ENCODE measurements at places on chromosomes 5 and 9.

DNA sequence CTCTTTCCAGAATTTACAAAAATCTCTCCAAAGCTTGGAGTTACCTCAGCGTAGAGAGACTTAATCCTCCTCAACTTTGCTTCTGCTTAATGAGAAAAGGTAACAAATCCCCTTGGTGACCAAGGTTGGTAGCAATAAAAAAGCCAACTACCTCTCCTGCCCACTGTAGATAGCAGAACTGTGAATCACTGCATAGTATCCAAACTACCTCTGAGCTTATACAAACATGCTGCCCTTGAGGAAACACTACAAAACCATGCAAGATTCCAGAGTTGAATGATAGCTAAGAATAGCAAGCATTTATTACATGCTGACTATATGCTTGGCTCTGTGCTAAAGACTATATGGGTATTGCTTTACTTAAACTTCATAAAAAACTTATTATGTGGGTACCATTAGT is 2.8 kb upstream of the ADAMTS12 start:
- DNase-seq: no peak

- DNase-seq: no peak
Measured at GRCh38 chr9:7432989-7433388, 366.6 kb downstream of the DMAC1 start.

GRCh38 chr5:154520861-154521453 is 42.9 kb upstream of the HAND1 start:
- no peak for DNase-seq

GRCh38 chr5:109656829-109657228 is 32.9 kb upstream of the MAN2A1 start:
- DNase-seq: peak; percentile 14

DNA sequence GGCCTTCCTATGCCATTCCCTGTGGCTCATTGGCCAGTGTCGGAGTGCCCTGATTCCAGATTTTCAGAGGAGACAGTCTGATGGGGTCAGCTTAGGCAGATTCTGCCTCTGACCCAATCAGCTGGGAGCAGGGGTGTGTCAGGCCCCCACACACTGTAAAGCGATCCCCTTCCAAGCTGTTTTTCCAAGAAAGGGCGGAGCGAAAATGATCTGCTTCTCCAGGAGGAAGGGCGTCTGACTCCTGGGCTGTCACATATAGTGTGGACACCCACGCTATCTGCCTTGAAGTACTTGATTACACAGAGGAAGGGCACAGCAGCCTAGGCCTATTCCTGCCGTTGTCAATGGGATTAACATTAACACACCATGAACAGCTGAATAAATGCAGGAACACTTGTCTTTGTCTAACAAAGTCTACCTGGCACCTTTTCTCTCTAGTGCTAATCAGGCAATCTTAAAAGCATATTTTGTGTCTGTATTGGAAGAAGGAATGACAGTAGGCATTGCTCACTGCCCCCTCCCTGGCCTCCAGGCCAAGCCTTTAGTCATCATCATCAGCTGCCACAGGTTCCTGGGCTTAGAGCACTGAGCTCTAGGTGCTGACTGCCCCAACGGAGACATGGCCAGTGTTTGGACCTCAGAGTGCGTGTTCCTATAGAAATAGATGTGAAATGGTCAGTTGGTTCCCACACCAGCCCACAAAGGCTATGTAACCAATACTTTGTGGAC is 218.7 kb downstream of the MELK start:
- no peak for DNase-seq

DNA sequence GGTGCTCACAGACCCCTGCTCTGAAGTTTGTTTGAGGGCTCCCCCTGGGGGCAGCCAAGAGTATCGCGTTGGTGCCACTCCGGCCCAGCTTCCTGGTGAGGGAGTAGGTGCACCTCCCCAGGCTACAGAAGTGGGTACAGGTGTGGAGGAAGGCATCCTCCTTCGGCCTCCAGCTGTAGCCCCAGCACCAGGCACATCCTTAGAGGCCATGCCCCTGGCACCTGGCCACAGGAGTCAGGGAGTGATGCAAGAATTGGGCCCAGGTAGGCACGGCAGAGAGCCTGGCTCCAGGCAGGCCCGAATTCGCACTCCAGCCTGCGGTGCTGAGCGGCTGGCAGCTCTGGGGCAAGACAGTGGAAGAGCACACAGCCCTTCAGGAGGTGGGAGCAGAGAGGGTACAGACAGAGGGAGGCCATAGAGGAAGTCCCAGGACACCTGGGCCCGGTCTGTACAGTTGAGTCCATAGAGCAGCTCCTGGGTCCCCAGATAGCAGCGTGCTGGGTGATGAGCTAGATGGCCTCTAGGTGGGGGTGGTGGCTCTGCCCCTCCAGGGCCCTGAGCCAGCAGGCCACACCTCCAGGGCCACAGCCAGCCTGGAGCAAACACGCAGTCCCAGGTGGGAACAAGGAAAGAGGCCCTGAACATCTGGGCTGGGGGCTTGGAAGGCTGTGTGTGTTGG is 2.4 kb downstream of the SAPCD2 start:
- no peak for DNase-seq

GRCh38 chr9:134011401-134011800 is 13.9 kb upstream of the BRD3OS start:
- no peak for DNase-seq

- DNase-seq: no peak
Measured at GRCh38 chr5:135395451-135395850, 3.6 kb downstream of the MACROH2A1 start.

- no peak for DNase-seq
Measured at GRCh38 chr5:143440448-143441115, 37.1 kb upstream of the NR3C1 start.

GRCh38 chr9:12689233-12689632 is 4.0 kb upstream of the TYRP1 start:
- no peak for DNase-seq

DNA sequence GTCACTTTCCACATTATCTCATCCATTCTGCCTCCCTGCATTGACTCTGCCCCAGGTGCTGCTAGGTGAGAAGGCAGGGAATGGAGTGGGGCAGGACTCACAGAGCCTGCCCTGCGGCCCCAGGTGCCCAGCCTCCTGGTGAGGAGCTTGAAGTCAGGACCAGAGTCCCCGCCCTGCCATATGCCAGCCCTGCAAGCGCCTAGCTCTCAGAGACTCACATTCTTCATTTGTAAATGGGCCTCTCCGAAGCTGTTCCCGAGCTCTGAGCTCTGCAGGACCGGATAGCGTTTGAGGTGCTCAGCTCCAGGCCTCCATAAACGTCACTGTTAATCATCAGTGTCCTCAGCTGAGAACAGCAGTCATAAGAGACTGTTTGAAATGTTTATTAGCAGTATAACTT is 75.1 kb upstream of the STXBP1 start:
- no peak for DNase-seq

GRCh38 chr9:135577256-135577655 is 15.7 kb downstream of the PAEP start:
- no peak for DNase-seq

- no peak for DNase-seq
Measured at GRCh38 chr5:68224509-68225187, 9.1 kb downstream of the PIK3R1 start.

DNA sequence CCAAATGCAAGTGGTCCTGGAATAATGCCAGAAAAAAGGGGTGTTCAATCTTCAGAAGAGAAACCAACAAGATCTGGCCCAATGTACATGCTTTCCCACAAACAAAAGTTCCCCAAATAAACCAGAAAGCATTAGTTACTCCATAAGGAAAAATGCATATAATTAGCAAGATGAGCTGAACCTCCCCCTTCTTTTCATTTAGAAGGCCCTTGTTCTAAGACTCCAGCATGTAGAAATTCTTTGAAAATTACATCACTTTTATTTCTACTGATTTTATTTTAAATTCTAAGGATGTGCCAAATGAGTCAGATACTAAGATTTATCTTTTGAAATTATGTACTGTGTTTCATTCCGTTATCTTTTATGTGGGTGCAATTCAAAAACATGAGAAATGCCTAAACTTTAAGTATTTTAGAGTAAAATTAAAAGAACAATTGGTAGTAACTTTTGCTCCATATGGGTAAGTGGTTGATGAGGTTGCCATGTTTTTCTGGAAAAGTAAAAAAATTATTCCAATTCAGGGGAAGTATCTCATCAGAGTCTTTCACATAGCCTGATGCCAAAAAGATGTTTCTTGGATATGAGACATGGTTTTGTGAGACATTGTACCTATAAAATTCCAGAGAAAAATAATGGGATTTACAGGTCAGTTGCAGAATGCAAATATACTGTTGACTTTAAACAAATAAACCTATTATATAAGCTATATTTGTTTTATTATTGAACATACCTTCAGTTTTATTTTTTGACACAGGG is 106.5 kb upstream of the CCDC112 start:
- no peak for DNase-seq

DNA sequence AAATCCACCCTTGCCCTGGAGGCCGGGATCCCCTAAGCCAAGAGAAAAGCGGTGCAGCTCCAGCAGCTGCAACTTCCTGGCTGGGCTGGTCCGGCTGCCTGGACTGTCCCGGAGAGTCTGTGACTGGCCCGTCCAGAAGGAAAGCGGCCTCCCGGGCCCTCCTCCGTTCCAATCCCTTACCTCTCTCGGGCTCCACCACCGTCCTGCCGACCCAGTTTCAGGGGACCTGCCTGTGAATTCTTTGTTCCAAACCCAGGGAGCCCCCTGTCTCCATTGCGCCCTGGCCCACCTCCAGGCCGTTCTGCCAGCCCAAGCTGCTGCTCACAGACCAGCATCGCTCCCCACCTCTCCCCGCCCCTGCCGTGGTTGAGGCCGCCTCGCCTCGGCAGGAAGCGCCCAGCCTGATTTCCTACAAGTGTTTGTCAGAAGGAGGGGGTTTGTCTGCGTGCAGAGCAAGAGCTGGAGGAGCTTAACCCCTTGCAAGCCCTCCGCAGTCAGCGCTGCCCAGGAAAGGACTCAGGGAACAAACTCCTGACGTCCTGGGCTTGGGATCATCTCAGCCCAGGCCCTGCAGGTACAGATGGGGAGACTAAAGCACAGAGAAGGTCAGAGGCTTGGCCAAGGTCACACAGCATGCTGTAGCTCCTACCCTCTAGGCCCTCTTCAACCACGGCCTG is at the start of gene AKNA:
Gene AKNA, minus strand, starts transcription at position 303 of the 677 bp plus-strand sequence. CDS start 6,649 bp downstream, outside the sequence.
- DNase-seq: peak; percentile 63

GRCh38 chr5:9499498-9499876 is 46.4 kb downstream of the SEMA5A start:
- no peak for DNase-seq

- no peak for DNase-seq
Measured at GRCh38 chr5:97547999-97548738, 365.1 kb upstream of the RIOK2 start.

- DNase-seq: no peak
Measured at GRCh38 chr9:96281641-96282040, 20.3 kb downstream of the HSD17B3 start.

GRCh38 chr9:135073081-135073740 is 14.3 kb upstream of the OLFM1 start:
- no peak for DNase-seq

DNA sequence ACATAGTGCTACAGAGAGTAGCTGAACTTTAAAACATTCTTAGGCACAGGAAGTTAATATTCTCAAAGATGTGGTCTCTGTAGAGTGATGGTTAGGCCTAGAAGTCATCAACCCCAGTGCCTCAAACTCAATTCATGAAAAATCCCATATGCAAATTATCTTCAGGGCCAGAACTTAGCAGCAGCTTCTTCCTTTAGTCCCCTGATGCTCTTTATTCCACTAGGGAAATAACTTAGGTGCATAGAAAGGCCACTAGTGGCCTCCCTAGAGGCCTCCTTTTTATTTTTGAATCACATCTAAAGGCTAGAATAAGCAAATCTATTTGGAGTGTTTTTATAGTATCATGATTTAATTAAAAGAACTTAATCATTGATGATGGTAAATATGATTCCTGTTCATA is 88.3 kb downstream of the GIN1 start:
- DNase-seq: no peak

DNA sequence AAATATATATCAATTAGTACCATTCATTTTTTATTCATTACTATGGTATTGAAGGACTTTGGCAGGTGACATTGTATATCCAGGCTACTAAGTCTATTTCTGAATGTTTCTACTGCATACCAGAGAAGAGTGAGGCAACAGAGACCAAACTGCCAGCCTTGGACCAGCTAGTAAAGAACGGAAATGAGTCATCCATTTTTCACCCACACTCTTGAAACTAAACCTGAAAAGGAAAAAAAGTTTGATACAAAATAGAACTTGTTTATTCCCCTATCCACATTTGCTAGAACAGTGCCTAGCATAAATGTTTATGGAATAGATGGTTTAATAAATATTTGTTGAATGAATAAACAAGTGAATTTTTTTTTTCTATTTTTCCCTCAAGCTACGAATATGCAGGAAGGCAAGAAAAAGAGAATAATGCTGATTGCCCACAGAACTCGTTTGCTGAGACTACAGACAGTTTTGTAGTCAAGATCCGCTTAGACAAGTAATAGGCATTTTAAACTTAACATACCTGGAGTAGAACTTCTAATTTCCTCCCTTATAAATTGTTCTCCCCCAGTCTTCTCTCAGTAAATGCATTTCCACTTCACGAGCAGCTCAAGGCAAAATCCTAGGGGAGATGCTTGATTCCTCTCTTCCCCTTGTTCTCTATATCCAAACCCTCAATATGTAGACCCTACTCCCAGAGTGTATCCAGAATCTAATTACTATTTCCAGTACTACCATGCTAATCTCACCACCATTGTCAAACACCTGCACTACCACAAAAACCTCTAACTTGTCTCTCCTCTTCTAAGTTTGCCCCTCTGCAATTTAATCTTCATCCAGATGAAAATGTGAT is 146.2 kb upstream of the RASA1 start:
- peak; percentile 51 for DNase-seq

DNA sequence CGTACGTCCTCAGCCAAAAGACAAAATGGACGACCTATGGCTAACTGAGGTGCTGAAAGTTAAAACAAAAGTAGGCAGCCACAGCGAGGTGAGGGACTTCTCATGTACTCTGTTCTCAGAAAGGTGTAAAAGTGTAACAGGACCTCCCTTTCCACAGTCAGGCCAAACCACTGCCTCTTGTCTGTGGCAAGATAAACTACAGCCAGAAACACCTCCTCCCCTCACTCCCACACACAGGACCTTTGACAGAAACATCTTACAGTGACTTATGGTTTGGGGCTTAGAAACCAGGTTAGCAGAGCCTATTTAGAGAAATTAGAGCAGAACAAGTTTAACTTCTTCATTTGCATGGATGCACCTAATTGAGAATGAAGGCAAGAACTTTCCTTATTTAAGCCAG is 499.1 kb upstream of the GRIN3A start:
- DNase-seq: no peak

GRCh38 chr5:167896814-167897213 is 394.6 kb upstream of the WWC1 start:
- no peak for DNase-seq
